Ureter (tissue), 1 donor: ENCODE measurements at places on chromosomes 3 and 15.

- DNase-seq = peak; percentile 39
Measured at GRCh38 chr15:79089331-79089889, 1.2 kb downstream of the RASGRF1 start.

- no peak for DNase-seq
Measured at GRCh38 chr3:12959838-12960378, 113.3 kb downstream of the IQSEC1 start.

GRCh38 chr3:184156522-184156955 is 1.4 kb downstream of the DVL3 start:
- DNase-seq = no peak

- peak; percentile 76 for DNase-seq
Measured at GRCh38 chr3:11642431-11643191, 1.1 kb downstream of the VGLL4 start.

DNA sequence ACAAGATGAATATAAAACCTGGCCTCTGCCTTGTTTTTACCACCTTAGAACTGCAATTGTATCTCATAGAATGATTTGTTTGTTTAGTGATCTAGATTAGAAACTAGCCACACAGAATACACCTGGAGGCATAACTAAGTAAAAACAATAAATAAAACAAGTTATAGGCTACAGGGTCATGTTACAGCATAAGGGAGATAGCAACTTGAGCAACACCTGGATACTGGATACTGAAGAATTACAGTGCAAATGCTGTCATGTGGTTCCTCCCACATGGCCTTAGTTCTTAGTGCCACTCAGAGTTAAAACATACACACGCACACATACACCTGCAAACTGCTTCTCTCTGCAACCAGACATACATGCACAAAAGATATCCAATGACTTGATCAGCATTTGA is 563.4 kb upstream of the DPPA4 start:
- DNase-seq = no peak

DNA sequence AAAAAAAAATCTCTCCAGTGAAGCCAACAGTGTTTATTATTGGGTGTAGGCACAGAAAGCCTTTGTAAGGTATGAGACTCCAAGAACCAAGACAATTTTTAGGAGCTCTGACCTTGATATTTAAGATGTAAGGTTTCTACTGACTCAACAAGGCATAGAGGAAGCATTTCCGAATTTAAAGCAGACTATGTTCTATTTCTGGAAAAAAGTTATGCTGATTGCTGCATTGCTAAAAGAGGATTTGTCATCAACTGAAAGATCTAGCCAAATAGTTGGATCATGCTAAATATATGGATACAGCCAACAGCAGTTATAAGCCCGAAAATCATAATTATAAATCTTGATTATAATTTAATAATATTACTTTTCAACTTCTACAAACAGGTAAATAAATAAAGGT is 53.3 kb upstream of the MELTF start:
- DNase-seq = no peak

DNA sequence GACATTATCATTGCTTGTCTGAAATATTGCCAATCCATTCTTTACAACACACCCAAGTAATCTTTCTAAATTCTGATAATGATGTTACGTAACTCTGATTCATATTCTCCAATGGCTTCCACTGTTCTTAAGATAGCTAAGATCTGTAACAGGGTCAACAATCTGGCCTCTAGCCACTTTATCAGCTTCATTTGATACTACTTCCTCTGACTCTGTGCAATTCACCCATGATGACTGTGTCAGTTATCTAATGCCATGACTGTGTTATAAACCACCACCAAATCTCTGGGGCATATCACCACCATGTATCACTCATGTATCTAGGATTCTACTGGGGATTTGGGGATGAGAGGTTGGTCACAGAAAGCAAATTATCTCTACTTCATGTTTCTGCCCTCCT is 44.0 kb downstream of the CD200 start:
- no peak for DNase-seq

- DNase-seq = no peak
Measured at GRCh38 chr15:70763950-70764730, 782 bp upstream of the UACA start.

- DNase-seq = peak; percentile 32
Measured at GRCh38 chr3:42705058-42705767, 2.6 kb upstream of the HHATL start.

DNA sequence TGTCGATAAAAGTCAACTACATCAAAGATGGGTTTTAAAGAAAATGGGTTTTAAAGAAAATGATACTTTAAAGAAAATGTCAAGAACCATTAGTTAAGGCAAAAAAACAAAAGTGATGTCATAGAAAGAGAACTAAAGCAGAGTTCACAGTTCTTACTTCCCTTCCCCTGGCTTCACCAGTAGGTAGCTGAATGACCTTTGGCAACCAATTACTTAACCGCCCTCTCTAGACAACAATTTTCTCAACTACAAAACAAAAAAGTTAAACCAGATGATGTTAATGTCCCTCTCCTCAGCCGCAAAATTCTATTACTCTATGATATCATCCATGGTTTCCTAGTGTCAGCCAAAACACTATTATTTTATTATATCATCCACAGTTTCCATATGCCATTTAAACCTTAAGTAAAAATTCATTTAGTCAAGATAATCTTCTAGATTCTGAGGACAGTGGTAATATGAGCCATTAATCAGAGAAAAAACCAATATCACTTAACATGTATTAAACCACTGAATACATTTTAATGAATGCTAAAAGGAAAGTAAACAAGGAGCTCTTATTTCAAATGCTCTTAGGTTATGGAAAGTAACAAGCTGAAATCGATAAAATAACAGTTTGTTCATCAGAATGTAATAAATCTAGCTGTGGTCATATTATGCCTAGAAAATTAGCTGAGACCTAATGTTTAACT is 13.1 kb downstream of the RYK start:
- DNase-seq = no peak

DNA sequence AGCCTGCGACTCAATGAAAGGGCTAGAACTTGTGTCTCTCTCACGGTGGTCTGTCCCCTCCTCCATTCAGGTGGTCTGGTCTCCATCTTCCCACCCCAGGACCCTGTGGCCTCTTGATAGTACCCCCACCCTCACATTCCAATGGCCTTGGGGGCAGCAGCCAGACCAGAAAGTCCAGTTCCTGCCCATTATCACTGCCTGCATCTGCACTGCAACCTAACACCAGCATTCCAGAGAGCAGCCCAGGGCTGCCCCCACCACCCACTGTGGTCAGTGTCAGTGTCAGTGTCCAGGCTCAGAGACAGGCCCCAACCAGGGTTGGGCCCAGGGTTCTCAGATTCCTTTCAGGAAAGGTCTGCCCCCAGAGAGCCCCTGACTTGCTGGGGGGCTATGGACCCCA is 12.6 kb downstream of the IGDCC3 start:
- no peak for DNase-seq

GRCh38 chr3:191094057-191094845 is 104.8 kb upstream of the OSTN start:
- DNase-seq = no peak

- no peak for DNase-seq
Measured at GRCh38 chr3:131388490-131388799, 6.9 kb downstream of the NUDT16 start.

DNA sequence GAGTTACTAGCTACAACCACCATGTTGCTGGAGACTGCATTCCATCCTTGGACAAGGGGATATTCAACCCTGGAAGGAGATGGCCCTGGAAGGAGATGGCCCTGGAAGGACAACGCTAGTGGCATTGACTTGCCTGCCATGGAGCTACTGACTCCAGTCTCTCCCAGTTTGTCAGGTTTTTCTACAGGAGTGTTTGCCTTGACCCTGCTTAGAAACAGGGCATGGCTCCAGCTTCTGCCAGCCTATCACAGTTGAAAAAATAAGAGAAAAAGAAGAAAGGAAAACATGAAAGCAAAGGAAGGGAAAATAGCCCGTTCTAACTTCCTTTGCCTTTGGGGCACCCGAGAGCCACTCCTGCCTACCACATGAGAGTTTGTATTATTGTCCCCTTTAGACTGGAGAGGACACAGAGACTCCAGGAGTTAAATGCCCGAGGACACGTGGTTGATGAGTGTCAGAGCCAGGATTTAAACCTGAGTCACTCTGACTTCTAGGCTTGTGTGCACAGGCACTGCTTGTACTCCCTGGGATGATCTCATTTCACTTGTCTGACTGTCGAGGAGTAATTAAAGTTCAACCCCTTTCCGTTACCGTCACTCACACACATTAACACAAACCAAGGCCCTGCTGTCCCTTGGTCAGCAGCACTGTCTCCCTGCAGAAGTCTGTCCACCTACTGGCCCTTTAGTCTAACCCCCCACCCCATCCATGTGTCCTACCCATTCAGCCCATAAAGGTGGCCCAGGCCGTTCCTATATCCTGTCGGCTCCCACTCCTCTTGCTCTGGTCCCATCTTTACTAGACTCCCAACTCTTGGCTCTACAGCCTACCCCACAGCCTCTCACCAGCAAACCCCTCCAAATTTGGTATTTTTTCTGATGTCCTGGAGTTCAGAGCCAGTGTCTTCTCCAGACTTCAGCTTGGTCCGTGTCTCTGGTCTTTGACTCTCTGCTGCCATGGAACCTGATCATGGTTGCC is 46.1 kb downstream of the C2CD4A start:
- no peak for DNase-seq

GRCh38 chr3:128435058-128435457 is 31.6 kb downstream of the DNAJB8 start:
- peak; percentile 91 for DNase-seq

- no peak for DNase-seq
Measured at GRCh38 chr15:65841121-65841930, 28.0 kb upstream of the RAB11A start.

- DNase-seq = no peak
Measured at GRCh38 chr3:14617508-14618023, 34.0 kb upstream of the CCDC174 start.

DNA sequence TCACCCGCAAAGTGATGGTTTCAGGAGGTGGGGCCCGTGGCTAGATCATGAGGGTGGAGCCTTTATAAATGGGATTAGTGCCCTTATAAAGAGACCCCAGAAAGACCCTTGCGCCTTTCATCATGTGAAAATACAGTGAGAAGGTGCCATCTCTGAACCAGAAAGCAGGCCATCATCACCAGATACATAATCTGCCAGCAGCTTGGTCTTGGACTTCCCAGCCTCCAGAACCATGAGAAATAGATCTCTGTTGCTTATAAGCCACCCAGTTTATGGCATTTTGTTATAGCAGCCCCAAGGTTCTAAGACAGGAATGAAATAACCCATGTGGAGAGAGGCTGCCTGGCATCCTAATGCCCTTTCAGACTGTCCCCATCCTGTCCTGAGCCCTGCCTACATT is 127.8 kb upstream of the SMAD3 start:
- DNase-seq = no peak

- DNase-seq = no peak
Measured at GRCh38 chr15:26191193-26191592, 328.1 kb upstream of the ATP10A start.

GRCh38 chr3:189160519-189161309 is 11.1 kb upstream of the TPRG1 start:
- no peak for DNase-seq
